ENCODE measurements at places on chromosomes 4 and X.
A peak's percentile ranks its signal among the peaks of the same experiment; 100 is the strongest.

- peak; percentile 96 for DNase-seq
Measured at GRCh38 chr4:57023104-57023503, 44.4 kb downstream of the POLR2B start.

DNA sequence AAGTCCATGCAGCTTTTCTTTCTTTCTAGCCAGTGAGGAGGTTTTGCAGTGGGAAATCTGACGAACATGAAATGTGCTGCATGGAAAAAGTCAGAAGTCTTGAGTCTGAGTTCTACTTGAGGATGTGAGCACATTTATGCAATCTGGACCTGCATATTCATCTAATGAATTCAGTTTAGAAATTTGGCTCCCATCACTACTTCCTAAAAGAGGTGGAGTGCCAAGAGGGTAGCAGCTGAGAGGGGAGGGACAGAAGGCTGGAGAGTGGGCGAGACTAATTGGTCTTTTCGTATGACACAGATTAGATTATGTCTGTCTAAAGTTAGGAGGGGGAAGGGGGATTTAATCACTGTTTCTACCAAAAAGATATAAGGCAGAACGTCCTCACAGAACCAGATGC lies 535.9 kb downstream of the IQCM start:
- no peak for DNase-seq

GRCh38 chrX:123648028-123648810 lies 84.6 kb downstream of the THOC2 start:
- peak; percentile 54 for DNase-seq

- DNase-seq = no peak
Measured at GRCh38 chrX:139930916-139931645, 1.8 kb downstream of the ATP11C start.

DNA sequence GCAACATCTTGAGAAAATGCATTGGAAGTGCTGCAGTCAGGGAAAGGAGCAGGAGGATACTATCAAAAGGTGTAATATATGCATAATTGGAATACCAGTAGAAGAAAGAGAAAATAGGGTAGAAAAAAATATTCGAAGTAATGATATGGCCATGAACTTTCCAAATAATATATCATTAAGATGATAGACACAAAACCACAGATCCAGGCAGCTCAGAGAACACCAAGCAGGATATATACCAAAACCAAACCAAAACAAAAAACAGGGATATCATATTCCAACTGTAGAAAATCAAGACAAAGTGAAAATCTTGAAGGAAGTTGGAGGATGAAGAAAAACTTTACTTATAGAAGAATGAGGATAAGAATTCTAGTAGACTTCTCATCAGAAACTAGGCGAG lies 9.7 kb upstream of the POLA1 start:
- no peak for DNase-seq

GRCh38 chrX:135522878-135523693 lies 2.6 kb downstream of the INTS6L start:
- no peak for DNase-seq

- no peak for DNase-seq
Measured at GRCh38 chr4:75058486-75058885, 125.6 kb downstream of the PARM1 start.

DNA sequence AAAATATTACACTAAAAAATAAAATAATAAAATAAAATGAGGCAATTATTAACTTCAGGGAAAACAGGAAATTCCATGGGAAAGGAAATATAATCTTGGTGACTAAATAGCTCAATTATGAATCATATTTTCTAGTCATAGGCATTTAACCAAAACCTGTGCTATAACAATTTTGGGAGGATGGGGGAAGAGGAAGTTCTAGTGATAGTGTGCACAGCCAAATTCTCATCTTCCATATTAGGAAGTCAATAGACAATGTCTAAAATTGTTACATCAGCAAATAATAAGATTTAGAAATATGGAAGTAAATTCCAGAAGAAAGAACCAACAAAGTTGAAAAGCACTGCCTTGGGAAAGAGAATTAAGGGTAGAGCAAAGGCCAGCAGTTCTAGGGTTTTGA lies 2.8 kb downstream of the AWAT2 start:
- peak; percentile 82 for DNase-seq

- DNase-seq = no peak
Measured at GRCh38 chr4:171534391-171534790, 278.8 kb upstream of the GALNTL6 start.

GRCh38 chrX:30153175-30153880 lies 62.0 kb upstream of the MAGEB2 start:
- no peak for DNase-seq

DNA sequence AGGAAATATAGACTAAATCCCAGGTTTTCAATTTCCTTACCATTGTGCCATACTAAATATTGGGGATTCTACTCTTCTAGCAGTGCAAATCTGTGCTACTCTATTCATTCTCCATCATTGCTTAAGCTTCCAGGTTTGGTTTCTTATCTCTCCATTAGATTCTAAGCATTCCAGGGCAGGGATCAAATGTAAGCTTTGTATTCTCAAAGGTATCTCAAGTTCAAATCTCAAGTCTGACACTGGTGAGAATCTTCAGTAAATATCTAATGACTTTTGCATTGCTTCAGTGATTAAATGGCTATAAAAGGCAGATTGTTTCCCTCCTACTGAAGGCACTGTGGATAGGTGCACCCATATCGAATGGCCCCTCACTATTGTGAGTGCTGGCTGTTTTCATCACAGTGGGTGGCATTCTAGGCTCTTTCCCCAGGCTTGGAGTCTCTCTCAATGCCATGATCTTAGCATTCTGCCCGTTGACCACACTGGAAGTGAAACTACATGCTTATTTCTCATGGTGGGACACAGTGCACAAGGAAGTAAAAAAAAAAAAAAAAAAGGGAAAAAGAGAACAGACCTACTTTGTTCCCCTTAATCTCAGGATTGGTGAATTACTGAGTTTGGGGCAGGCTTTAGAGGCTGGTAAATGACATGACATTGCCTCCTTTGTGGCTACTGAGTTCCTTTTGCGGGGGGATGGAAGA lies 28.7 kb downstream of the FAM9C start:
- DNase-seq = no peak

DNA sequence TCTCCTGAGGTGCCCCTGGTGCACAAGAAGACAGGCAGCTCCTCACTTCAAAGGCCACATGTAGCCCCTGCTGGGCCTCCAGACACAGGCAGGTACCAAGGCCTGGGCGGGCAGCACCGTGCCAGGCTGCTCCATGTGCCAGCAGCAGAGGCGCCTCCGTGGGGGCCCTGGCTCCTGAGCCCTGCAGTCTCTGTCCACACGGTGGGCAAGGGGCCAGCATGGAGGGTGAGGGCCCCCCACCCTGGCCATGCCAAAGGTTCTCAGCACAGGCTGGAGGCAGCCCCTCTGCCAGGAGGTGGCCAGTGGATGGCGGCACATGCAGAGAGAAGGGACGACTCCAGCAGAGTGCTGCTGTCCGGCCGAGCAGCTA lies 72.6 kb downstream of the FAM53A start:
- no peak for DNase-seq

- no peak for DNase-seq
Measured at GRCh38 chr4:7590189-7590588, 155.5 kb upstream of the PSAPL1 start.

DNA sequence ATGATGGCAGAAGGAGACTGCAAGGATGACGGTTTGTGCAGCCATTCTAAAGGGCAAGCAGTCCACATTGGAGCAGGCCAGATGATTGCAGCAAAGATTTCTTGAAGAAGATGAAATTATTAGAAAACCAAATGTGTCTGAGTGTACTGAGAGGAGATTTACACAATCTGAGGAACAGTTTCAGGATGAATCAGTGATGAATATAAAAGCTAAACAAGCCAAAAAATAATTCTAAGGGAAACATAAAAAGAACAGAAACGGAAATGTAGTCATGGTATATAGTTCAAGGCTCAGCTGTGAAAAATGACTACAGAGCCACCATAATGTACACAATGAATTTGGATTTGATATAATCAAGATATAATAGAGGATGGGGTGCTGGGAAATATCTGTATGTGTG lies 168.5 kb downstream of the PDGFC start:
- DNase-seq = no peak

GRCh38 chr4:156391325-156391653 lies 437.6 kb upstream of the CTSO start:
- DNase-seq = no peak

DNA sequence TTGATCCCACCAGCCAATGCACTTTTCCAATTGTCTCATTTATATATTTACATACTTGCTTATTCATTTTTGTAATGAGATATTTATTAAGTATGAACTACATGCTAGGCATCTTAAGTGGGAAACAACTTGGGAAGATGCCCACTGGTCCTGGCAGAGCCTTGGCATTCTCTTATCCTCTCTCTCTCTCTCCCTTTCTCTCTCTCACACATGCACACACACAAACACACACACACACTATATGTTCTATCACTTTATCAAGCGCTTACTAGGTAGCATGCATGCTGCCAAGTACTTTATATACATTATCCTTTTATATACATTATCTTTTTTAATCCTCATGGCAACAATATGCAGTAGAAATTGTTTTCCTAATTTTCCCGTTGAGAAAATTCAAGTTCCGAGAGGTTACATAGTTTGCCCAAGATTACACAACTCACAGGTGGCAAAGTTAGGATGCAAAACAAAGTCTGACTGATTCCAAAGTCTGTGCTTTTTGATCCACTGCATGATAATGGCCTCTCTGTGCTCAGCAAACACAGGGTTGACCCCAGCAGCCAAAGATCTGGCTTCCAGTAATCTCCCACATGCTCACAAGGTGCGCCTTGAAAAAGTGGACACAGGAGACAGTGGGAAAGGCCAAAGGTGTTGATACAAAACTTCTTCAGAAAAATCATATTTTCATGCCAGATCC lies 173.1 kb upstream of the KLF3 start:
- DNase-seq = no peak

- DNase-seq = no peak
Measured at GRCh38 chrX:53356186-53356585, 66.3 kb downstream of the SMC1A start.

DNA sequence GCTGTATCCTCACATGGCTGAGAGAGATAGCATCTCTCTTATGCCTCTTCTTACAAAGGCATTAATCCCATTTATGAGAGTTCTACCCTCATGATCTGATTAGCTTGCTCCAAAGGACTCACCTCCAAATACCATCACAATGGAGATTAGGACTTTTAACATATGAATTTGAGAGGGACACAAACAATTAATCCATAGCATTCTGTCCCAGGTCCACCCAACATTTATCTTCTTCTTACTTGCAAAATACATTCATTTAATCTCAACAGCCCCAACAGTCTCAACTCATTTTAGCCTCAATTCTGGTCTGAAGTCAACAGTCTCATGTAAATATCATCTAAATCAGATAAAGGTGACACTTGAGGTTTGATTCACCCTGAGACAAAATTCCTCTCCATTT lies 555.4 kb downstream of the RAB28 start:
- no peak for DNase-seq

- no peak for DNase-seq
Measured at GRCh38 chr4:1790005-1790404, 3.1 kb upstream of the FGFR3 start.

DNA sequence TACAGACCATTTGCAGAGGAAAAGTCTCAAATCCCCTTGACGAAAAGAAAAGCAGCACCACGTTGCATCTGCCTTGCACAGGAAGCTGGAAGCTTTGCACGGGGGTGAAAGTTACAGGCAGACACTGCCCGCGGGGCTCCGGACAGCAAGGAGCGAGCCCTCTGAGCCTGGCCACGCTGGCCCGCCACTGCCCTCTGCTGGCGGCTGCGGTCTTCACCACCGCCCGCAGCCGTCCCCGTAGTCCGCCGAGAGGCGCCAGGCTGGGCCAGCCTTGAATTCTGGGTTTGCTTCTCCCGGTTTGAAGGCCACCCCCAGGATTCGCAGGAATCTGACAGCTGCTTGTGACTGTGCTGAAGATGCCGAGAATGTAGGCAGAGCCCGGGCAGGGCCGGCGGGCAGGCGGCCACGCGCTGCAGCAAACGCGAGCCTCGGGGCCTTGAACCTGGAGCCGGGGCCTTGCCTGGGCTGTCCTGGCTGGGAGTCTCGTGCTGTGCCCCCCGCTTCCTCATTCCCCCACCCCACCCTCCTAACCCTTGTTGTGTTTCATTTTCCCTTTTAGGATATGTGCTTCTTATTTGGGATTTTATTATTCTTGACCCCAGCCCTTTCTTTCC lies 49.2 kb downstream of the ENPP6 start:
- peak; percentile 58 for DNase-seq

DNA sequence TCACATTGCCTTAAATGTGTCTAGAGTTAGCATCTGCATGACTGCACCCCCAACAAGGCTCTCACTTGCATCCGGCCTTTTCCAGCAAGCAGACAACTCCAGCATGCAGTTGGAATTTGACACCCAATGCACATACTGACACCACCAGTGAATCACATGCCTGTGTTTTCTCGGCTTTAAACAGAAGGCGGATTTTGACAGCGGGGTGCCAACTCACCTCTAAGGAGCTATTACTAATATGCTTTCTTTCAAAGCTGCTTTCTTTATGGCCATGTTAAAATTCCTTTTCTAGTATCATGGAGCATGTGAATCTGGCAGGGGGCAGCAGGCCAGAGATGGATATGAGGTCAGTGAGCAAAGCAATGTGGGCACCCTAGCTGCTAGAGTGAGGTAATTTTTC lies 78.0 kb upstream of the CLNK start:
- peak; percentile 98 for DNase-seq

- DNase-seq = no peak
Measured at GRCh38 chrX:40485102-40485826, 95.5 kb upstream of the ATP6AP2 start.

GRCh38 chr4:71275004-71275403 lies 63.8 kb upstream of the SLC4A4 start:
- no peak for DNase-seq

DNA sequence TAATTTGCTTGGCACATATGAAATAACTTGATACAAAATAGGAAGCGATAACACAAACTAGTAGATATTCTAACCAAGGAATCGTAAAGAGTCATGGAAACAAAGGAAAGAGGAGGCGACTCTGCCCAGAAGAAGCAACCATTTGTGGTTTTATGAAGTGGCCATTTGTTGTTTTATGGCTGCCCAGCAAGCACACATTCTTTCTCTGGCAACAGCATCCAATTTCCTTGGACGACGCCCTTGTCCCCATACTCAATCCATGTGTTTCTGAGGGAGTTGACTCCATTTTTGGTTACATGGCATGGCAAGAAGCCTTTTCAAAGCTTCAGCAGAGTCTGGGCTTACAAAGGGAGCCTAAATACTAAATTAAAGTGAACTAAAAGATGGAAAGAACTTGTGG lies 295.1 kb downstream of the INPP4B start:
- DNase-seq = no peak

DNA sequence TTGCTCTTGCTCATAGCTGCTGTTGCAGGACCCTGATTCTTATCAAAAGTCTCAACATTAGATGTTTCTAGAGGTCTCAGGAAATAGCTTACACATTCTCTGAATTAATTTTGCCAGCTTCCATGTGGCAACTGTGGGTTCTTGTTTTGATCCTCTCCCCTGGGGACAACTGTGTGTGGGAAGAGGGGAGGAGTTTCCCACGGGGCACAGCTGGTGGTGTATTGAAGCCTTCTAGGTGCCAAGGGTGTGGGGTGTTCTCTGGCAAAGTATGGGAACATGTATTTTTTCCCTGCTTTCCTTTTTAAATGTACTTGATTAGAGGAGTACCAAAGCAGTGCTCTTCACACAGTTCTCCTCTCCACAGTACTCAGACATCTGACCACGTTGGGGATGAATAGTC lies 212.7 kb downstream of the RPA4 start:
- DNase-seq = no peak

GRCh38 chr4:23333946-23334878 lies 555.6 kb downstream of the PPARGC1A start:
- DNase-seq = peak; percentile 85

- DNase-seq = peak; percentile 79
Measured at GRCh38 chr4:122584519-122584918, 36.3 kb downstream of the IL21 start.
